ENCODE measurements at places on chromosomes 3 and 15.

GRCh38 chr3:183306798-183307671, 54.0 kb downstream of the B3GNT5 start:
- peak; percentile 53 for DNase-seq

- no peak for DNase-seq
Observed at GRCh38 chr3:143850877-143851276, 2.6 kb upstream of the SLC9A9 start.

- peak; percentile 45 for DNase-seq
Observed at GRCh38 chr3:171980578-171981270, 58.7 kb upstream of the FNDC3B start.

GRCh38 chr15:81886591-81886990, 159.2 kb downstream of the MEX3B start:
- DNase-seq: no peak

DNA sequence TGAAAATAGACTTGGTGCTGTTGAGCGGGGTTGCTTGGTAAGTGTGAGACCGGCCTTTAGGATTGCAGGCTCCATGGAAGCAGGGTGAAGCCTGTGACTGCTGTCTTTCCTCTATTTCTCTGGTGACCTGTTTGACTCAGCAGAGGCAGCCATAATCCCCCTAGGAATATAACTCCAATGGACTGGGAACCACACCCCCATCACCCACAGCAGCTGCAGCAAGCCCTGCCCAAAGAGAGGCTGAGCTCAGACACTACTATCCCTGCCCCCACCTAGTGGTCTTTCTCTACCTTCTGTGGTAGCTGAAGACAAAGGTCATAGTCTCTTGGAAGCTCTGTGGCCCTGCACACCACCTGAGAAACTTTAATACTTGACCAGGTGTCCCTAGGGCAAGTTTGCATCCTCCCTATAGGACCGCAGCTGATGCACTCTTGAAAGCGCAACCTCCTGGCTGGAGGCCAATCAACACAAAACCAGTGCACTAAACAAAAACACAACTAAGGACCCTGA, 133.6 kb upstream of the MRPL3 start:
- no peak for DNase-seq

DNA sequence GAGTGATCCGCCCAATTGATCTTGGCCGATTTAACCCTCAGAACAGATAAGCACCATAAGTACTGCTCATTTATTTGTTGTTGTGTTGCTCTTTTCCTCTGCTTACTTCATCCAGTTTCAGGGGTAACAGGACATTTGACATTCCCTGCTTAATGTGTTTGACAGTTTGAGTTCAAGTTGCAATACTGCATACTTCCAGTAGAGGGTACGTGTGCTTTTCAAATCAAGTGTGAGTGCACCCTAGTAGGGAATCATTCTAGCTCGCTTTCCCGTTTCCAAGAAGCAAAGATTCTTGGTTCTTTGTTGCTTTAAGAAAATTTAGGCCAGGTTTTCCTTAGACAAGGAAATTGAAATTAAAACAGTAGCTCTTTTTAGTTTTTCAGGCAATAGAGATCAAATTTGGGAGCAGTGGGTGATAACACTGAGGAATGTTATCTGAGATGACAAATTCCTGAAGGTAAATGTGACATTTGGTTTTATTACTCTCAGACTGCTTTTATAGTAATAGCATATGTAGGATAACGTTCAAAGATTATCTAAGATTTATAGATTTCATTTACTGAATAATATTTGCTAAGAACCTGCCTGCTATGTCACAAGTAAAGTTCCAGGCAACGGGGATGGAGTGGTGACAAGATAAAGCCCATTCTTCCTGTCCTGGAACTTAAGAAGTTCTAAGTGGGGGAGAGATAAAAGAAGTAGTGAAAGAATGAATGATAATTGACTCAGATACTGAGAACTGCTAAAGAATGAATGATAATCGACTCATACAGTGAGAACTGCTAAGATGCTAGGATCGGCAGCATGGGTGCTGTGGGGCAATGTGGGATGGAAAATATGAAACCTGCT, 73.3 kb downstream of the SYNPR start:
- peak; percentile 38 for DNase-seq

GRCh38 chr3:140225996-140226395, 291.0 kb downstream of the CLSTN2 start:
- DNase-seq: no peak
